ENCODE measurements at places on chromosomes 11 and 22. TPM values are rescaled to one million over a fixed set of nuclear protein-coding genes. Genes with fewer than 3 reads are reported as not detected.

DNA sequence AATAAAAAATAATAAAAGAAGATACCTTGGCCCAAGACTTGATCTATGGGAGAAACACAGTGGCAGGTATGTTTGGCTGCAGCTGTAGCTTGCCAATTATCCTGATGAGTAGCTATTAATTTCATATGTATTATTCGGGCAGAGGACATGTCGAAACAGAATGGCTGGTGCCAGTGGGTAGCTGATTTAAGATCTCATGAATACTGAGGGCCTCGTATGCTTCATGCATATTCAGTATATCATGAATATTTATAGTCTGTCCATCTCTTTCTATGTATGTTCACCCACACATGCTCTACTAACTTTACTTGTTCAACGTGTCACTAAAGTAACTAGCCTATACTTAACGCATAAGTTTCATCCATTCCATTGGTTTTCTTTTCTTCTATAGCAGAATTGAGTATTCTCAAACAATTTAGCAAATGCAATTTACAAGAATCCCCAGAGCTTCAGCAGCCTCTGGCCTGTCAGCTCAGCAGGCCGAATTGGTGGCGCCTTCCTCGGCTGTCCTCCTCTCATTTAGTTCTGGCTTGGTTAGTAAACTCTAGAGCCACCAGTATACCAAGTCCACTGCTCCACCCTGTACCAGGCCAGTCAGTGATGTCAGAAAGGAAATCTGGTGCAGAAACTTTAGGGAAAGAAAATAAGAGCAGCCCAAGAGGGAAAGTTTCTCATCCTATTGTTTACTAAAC lies 17.9 kb downstream of the ART5 start:
- no peak for DNase-seq

DNA sequence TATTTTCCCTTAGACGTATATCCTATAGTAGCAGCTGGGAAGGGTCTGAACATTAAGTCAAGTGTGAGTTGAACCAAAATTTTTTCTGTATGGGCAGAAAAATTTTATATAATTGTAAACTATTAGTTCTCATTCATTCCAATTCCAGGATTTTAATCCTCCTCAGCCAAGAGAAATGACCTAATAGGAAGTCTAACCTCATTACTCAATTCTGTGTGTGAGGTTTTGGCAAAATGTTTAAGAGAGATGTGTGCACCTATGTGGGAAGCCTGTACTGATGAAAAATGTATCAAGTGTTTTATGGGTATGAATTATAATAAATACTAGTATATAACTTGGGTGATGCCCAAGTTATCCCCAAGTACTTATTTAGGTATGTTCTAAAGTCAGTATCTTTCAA lies 311.6 kb upstream of the PITPNB start:
- DNase-seq, result no peak

DNA sequence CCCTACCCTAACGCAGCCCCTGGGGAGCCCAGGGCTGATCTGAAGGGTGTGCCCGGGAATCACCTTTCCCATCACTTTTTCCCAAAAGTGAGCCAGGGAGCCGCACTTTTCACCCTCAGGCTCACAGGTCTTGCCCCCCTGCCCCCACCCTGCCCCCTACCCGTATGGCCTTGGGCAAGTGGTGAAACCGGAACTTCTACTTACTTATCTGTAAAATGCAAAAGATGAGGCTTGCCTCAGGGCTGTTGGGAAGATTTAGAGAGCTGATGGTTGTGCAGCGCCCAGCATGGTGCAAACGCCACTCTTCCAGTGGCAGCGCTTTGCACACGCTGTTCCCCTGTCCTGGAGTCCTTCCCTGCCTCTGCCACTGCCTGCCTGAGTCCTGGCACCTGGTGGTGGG lies 8.0 kb downstream of the SYT12 start:
- no peak for DNase-seq

- no peak for DNase-seq
Measured at GRCh38 chr11:35066030-35066429, 72.9 kb upstream of the CD44 start.

DNA sequence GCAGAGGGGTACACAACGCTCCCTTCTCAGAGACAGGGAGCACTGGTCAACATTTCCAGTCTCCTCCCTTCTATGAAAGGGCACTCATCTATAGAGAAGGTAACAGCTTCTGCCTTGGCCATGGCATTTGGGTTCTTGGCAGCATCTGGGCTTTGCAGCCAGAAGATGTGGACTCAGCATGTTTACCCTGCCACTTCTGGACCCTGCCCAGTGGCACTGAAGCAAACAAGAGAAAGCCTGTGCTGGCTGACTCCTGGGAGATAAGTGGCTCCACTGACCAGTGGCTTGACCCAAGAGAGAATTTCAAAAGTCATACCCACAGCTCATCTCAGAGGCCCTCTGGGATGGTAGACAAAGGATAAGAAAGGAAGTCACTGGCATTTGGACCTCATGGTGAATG lies 8.0 kb downstream of the CSNK2A3 start:
- DNase-seq, result no peak

GRCh38 chr22:20573176-20573832 lies 65.9 kb downstream of the MED15 start:
- DNase-seq, result no peak

DNA sequence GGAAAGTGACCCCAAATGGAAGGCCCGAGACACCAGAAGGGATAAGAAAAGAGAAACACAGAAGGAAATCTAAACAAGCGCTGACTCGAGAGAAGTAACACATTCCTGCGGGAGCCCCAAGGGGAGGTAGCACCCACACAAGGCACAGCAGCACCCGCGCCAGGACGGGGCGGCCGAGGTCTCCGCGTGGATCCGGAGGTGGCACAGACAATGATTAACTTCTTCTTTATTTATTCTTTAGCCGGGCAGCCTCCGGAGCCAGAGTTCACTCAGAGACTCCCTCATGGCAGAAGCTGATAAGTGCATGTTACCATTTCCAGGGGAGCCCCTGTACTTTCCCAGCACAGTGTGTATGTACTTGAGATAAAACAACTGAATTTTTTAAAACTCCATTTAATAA lies 5.1 kb downstream of the TOLLIP start:
- DNase-seq, result no peak

GRCh38 chr11:125287491-125288210 lies 123.1 kb downstream of the PKNOX2 start:
- DNase-seq, result no peak

MIAT gene
- not detected for polyA plus RNA-seq

DNA sequence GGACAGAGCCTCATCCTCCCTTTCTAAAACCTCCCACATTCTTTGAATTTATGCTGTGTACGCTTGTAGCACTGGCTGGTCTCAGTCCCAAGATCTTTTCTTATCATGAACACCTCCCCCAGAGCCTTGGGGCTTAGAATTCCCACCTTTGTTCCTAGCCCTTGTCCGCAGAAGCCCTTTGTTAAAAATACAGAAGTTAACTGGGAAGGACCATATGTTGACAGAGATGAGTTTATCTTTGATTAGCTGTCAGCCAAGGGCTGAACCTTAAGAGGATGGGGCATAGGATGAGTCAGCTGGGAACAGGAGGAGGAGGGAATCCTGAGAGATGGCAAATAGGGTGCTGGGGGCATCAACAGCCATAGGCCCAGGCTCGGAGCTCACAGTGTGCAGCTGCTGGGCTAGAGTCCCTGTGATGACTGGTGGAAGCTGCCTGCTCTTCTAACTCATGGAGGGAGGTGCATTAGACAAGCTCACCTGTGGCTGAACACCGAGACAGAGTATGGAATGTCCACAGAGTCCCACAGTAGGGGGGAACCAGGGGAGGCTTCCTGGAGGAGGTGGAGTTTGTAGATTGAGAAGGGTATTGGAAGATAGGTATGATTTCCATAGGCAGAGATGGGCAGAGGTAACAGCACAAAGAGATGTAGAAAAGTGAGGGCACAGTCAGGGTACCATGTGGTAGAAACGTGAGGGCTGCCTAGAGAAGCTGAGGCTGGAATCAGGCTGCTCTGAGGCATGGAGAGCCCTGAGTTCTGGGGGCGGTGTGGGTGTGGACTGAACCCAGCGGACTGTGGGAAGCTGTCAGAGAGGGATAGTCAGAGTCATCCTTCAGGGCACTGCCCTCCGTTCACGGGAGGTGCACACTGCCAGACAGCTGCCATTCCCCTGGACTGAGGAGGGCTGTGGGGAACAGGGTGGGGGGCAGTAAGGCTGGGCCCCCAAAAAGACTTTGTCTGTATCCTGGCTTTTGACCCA lies 9.9 kb downstream of the MICAL2 start:
- DNase-seq, result no peak

- DNase-seq, result no peak
Measured at GRCh38 chr11:78187366-78188285, 800 bp downstream of the KCTD21 start.

BACE1 gene
- polyA plus RNA-seq, result 0.04 TPM

DNA sequence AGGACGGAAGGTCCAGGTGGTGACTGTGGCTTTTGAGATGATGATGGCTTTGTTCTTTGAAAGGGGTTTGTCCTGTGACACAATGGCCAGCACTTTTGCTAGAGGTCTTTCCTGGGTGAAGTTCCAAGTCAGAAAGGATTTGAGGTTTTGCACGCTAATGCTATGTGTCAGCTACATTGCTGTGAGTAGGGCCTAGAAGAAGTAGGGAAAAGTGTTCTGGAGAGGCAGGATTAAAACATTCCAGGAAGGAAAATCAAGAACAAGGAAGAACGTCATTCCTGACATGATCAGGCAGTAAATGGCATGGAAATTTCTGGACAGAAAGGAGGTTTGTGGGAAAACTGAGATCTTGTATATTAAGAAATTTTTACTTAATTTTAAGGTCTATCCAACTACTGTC lies 290.7 kb downstream of the NTM start:
- DNase-seq, result no peak

DNA sequence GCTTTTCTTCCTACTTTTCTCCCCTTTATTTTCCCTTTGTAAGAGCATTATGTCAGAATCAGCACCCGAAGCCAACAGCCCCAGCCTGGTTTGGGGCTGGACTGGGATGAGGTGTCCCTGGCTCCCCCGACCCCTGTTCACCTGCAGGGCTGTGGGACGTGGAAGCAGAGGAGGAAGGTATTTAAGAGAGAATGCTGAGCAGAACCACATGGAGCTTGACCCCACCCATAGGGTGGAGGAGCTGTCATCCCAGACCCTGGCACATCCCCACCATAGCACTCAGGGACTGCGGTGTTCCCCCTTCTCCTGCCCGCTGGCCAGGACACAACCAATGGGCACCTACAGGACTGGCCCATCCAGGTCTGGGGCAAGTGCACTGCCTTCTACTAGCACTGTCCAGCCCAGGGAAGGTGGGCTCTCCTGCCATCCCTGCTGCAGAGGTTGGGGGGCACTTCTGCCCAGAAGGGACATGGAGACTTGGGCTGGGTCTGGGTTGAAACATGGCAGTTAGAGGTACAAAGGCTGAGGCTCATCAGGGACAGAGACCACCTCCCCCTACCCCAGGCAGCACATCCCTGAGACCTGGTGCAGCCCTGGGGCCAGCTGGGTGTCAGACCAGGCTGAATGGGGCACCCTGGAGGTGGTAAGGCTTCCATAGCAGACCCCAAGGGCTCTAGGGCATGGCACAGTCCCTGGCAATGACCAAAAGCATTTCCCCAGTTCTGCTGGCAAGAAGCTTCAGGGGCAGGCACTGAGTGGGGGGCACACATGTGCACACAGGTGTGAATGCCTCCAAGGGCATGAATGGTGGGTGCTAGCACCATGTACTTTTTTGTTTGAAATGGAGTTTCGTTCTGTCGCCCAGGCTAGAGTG lies 19.7 kb downstream of the TANGO2 start:
- DNase-seq, result no peak

ADSL gene
- polyA plus RNA-seq, result 59.7 TPM

- no peak for DNase-seq
Measured at GRCh38 chr11:33633251-33634003, 67.2 kb downstream of the C11orf91 start.

ANO9 gene
- polyA plus RNA-seq, result 4.4 TPM

GRCh38 chr11:74696939-74697675 lies 34.1 kb downstream of the CHRDL2 start:
- DNase-seq, result no peak

- DNase-seq, result no peak
Measured at GRCh38 chr11:27894552-27894951, 194.3 kb upstream of the BDNF start.

DNA sequence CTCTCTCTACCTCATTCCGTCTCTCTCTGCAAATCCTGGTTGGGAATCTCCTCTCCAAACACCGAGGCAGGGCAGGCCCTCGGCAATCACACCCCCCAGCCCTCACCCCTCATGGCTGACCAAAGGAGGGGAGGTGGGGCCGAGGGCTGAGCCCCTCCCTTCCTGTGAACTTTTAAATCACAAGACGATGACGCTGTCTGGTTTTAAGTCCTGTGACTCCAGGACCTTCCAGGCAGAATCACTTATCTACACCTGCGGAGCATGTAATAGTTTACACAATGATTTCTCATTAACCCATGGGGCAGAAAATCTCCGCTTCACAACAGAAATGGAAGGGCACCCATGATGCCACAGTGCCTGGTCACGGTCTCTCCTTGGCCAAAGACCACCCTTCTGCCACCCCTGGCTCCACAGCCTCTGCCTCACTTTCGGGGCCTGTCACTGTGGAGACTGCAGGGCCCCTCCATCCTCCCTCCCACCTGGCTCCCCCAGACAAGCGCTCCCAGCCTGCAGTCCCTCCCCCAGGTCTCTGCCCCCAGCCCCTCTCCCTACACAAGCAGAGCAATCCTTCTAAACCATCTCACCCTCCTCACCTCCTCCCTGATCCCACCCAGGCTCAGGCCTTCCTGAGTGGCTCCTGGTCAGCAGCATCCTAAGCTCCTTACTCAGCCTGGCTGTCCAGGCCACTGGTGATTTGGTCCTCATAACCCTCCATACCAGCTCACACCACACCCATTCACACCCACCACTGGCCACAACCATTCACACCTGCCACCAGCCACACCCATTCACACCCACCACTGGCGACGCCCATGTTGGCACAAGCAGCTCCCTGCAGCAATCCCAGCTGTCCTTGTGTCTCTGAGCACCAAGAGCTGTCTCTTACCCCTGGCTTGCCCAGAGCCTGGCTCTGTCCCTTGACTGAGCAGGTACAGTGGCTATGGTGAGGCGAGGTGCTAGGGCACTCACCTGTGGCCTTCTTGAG lies 30.7 kb upstream of the ARFGAP3 start:
- no peak for DNase-seq

DNA sequence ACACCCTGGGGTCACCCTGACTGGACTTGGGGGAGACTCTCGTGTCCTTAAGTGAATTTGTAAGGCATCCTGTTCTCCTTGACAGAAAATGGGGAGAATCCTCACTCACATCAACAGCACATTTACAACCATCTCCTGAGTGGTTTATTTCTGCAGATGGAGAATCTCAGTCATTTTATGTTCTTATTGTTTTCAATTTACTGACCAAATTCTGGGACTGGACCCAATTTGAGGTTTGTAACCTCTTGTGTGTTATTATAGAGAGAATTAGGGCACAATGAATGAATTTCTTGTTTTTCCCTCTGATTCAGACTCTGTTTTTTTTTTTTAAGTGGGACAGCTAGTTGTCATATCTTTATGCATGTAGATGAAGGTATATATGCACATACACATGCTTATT lies 104.9 kb downstream of the ADAMTS15 start:
- DNase-seq, result no peak

ST13 gene
- 131 TPM for polyA plus RNA-seq

Measured in immature natural killer cell (primary cell).